ENCODE measurements at places on chromosomes 2 and 18.

DNA sequence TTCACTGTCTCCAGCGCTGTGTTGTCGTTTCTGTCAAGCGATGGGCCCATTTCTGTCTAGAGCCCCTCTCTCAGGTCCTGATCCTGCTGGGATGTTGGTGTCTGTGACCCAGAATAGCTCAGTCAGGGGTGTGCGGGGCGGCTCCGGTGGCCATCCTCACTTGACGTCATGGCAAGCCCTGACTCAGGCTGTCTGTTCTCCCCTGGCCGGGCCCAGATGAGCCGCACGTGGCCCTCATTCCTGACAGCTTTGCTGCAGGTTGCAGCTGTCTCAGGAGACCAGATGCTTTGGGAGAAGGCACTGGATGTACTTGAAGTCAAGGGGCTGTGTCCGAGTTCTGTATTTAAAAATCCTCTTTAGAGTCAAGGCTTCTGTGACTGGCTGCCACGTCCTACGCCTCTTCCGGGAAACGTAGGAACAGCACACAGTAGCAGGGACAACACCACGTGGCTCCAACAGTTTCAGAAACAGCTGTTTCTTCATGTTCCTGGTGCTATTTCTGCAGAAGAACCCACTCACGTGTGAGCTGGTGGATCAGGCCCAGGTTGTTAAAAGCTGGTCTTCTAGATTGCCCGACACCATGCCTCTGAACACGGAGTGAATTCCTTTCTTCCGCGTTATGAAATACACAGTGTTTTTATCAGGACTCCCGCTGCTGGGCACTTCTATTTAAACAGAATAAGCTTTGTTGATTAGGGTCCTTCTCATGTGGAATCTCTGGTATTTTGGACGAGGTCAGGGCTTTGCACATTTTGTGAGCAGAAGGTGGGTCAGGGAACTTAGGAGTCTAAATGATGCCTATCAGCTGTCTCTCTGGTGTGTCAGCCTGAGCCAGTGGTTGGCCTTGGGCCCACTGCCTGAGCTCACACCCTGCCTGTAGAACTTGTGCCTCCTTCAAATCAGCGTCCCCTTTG is 28.3 kb upstream of the NTSR2 start:
- no peak for ATAC-seq

DNA sequence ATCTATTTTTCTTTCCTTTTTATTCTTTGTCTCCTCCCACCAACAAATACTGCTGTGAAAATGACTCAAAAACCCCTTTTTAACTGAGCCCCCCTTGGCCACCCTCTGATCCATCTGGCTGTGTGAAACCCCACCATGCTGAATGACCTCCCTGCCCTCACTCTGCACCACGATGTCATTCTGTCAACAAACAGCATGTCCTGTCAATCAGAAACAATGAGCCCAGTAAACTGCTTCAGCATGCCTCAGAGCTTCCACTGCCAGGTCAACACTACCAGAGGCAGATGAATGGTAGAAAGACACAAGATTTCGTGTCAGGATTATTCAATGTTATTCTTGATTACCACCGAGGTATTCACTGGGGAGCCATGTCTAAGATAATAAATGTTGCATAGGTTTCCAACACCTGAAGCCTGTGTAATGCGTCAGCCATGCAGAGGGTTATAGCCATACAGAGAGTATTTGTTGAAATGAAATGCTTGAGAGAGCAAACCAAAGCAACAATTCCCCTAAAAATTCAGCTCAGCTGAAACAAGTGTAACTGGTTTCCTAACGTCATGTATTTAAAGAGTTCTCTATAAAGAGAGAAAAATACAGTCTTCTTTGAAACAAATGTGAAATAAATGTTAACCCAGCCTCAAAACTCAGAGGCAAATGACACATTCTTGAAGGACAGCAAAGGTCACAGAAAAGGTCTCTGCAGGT is 76.7 kb downstream of the LRP2 start:
- ATAC-seq = no peak

DNA sequence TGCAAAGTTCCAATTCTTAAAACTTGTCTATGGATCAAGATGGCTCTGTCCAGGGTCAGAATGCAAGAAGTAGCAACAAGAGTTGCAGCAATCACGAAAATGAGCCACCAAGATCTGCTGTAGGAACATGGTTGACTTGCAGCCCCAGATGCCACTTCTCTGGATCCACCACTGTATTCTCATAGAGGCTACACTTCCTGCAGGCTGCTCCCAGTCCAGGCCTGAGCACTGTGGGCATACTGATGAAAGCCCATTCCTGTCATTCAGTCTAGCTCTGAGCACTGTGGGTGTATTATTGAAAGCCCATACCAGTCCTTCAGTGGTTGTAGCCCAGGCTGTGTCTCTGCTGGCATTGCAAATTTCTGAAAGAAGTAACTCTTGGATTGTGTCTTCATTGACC is 213.9 kb upstream of the AGAP1 start:
- ATAC-seq = no peak

DNA sequence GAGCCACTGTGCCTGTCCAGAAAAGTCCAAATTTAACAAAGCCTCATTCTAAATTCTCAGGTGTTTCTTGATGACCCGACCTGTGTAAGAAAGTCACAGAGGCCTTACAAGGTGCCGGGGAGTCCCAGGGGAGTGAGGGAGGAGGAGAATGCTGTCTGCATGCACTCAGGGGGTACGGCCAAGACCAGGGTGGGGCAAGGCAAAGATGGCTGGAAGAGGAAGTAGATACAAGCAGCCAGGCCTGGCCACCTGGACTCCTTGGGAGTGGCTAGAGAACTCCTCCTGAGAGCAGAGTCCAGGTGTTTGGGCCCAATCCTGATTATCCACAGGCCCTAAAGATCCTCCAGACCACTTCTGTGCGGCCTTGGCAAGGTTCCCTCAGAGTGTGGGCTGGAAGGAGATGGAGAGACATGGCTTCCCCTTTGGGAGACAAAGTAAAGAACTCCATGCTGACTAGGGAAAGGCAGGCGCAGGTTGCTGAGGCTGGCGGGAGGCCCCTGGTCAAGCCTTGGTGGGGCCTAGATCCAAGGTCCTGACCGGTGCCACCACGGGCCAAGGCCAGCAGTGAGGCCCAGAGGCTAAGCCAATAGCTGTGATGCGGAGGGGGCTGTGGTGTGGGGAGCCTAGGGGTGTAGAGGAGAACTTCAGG is 74.7 kb downstream of the COPS8 start:
- ATAC-seq = no peak

DNA sequence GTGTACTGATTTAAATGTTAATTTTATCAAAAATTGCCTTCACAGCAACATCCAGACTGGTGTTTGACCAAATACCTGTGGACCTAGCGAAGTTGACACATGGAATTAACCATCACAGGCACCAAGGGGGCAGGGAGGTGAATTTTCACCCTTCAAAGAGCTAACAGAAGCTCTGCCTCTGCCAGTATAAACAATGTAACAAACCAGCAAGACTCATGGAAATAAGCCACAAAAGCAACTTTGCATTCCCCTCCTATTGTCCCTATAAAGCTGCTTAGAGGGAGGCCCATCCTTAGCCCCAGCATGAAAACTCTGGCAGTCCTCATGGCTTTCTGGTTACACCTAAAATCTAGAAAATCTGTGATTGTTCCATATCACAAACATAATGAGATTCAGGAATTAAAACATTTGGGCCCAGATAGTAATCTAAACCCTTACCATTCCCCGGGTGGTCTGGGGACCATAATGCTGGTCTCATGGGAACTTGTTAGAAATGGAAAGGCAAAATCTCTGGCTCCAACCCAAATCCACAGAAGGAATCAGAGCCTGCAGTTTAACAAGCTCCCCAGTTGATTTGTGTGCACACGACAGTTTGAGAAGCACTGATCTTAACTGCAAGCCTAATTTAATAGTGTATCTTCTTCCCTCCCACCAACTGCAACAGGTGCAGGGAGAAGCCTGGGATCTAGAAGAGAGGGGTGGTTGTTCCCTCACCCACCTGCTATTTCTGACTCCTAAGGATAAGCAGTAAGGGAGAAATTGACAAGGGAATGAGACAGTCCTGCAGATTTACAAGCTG is 23.1 kb downstream of the SERPINB11 start:
- ATAC-seq = no peak

DNA sequence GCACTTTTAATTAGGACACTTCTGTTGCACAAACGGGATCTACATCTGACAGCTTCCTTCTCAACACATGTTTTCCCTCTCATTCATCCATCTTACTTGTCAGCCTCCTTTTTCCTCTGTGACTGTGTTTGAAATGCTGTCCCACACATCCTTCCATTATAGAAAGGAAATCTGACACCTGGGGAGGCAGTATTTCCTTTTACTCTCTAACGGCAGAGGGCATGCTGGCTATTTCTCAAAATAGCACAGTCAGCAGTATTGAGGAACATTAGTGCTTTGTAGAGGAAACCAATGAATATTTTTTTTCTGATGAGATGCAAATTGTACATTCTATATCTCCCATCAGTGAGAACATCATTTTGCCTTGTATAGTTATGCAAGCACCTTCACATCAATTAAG is 668.7 kb downstream of the SLC4A3 start:
- ATAC-seq = no peak

GRCh38 chr2:2613279-2614199 is 282.5 kb upstream of the MYT1L start:
- peak; percentile 99 for ATAC-seq

GRCh38 chr2:239870863-239871262 is 154.3 kb downstream of the NDUFA10 start:
- no peak for ATAC-seq

All from activated T-helper 17 cell treated with anti-CD3 and anti-CD28 coated beads, Interleukin-2, amount 50 U/mL, for 72 hours (primary cell).